Right atrium auricular region (tissue), 2 donors: ENCODE measurements at places on chromosomes 5 and 9. TPM values are rescaled to one million over a fixed set of nuclear protein-coding genes. Genes with fewer than 3 reads are reported as not detected.

The CD72 gene
- total RNA-seq: 0.79 TPM

DNA sequence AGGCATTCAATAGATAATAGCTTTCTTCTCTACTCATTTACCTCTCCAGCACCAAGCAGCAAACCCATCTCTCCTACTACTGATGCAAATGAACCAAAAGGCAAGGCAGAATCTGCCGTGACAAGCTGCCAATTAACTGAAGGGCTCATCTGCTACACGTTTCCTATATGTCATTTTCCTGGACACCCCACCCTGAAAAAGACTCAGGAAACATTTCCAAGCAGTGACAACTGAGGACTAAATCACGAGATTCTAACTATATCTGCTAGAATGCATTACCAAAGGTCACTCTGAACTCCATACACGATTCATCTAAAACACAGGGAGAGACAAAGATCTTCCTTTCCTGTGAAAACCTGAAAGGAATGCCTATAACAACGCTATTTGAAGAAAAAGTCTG, 12.9 kb downstream of the PLPP1 start:
- no peaks in the 10 kb centered on the region for H3K36me3 ChIP-seq
- H3K27ac ChIP-seq: peak overlapping the region; percentile 5
- peaks cover 52% of the 10 kb centered on the region for H3K4me1 ChIP-seq
- H3K27me3 ChIP-seq: no peaks in the 10 kb centered on the region

The NCS1 gene
- 4.5 TPM for total RNA-seq

The HTR4 gene
- total RNA-seq: 4.3 TPM

DNA sequence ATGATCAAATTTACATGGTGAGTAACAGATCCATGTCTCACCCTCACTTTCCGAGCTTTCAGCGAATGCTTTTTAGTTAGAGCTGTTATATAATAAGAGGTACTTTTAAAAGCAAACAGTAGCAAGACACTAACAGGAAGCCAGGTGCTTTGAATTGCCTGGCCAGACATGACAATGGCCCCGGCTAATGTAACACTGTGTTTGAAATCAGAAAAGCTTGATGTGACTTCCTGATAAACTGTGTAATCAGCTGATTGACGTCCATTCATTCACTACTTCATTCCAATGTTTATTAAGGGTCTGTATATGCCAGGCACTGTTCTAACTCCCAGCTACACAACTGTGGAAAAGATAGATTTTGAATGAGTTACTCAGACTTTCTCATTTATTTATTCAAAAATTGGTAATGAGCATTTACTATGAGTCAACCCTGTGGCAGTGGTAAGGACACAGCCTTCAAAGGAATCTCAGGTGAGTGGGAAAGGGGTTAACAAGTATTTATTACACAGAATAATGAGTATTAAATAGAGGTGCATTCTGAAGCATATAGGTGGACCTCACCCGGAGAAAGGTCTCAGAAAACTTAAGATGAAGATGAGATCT, 26.6 kb downstream of the DPYSL3 start:
- peaks cover 50% of the 10 kb centered on the region for H3K4me1 ChIP-seq
- H3K27ac ChIP-seq: peak overlapping the region; percentile 86
- H3K27me3 ChIP-seq: no peaks in the 10 kb centered on the region
- DNase-seq: no peak
- no peak overlapping the region for H3K4me3 ChIP-seq

- DNase-seq: peak; percentile 58
- peak overlapping the region; percentile 91 for H3K27ac ChIP-seq
- H3K36me3 ChIP-seq: no peaks in the 10 kb centered on the region
- H3K27me3 ChIP-seq: no peaks in the 10 kb centered on the region
- no peak overlapping the region for H3K4me3 ChIP-seq
- peaks cover 73% of the 10 kb centered on the region for H3K4me1 ChIP-seq
Measured at GRCh38 chr9:129318121-129319075, 140.3 kb upstream of the IER5L start.

The C1QTNF2 gene
- total RNA-seq: 2.2 TPM

- H3K4me1 ChIP-seq: no peaks in the 10 kb centered on the region
- no peak for DNase-seq
- H3K27me3 ChIP-seq: no peaks in the 10 kb centered on the region
- H3K27ac ChIP-seq: no peak overlapping the region
- no peaks in the 10 kb centered on the region for H3K36me3 ChIP-seq
Measured at GRCh38 chr5:5154733-5155132, 14.6 kb downstream of the ADAMTS16 start.

The FGF10 gene
- total RNA-seq: 0.19 TPM

GRCh38 chr9:21965401-21965951, 28.7 kb downstream of the CDKN2A start:
- DNase-seq: no peak
- H3K4me3 ChIP-seq: peak overlapping the region; percentile 33
- no peaks in the 10 kb centered on the region for H3K36me3 ChIP-seq
- H3K27me3 ChIP-seq: peaks cover 40% of the 10 kb centered on the region

DNA sequence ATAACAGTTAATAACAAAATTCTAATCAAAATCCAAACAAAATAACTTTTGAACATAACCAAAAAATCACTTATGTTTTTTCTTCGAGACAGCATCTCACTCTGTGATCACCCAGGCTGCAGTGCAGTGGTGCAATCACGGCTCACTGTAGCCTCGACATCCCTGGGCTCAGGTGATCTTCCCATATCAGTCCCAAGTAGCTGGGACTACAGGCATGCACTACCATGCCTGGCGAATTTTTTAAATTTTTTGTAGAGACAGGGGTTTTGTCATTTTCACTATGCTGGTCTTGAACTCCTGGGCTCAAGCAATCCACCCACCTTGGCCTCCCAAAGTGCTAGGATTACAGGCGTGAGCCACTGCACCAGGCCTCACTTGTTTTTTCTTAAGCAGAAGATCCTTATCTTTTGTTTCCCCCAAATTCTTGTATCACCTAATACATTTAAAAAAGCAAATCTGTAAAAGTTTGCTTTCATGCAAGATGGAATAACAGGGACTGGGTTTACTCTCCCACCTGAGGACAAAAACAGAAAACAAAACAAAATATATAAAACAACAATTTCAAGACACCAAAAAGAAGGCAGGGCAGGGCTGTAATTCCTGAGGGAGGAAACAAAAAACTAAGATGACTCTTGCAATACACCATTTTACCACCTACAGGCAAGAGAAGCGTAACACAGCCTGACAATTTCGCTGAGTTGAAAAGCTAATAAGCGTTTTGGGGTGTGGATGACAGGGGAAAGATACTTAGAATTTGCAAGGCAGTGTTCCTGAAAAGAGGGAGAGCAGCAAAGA, 71.4 kb downstream of the RAPGEF6 start:
- H3K36me3 ChIP-seq: no peaks in the 10 kb centered on the region
- no peak overlapping the region for H3K4me3 ChIP-seq
- DNase-seq: no peak

GRCh38 chr5:124235576-124235975, 510.9 kb downstream of the ZNF608 start:
- H3K36me3 ChIP-seq: no peaks in the 10 kb centered on the region
- no peak overlapping the region for H3K4me3 ChIP-seq
- no peak for DNase-seq
- H3K27ac ChIP-seq: no peak overlapping the region
- H3K27me3 ChIP-seq: no peaks in the 10 kb centered on the region

DNA sequence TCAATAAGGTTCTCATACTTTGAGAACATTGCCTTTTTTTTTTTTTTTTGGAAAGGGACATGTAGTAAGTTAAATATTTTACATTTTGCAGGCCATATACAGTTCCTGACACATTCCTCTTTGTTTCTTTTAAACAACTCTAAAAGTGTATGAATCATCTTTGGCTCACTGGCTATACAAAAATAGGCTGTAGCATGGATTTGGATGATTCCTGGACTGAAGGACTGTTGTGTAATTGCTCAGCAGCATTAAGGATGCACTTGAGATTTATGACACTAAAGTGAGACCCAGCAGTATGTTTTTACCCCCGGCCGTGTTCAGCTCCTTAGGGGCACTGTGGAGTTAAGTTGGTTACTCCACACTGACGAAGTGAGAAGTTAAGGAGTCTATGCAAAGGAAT, 41.3 kb downstream of the VPS13A start:
- no peaks in the 10 kb centered on the region for H3K27me3 ChIP-seq
- H3K36me3 ChIP-seq: peaks cover 17% of the 10 kb centered on the region
- no peaks in the 10 kb centered on the region for H3K4me1 ChIP-seq
- no peak overlapping the region for H3K4me3 ChIP-seq

The ZBTB5 gene
- 9.9 TPM for total RNA-seq

The GFM2 gene
- 36.4 TPM for total RNA-seq

The C5orf15 gene
- 59.8 TPM for total RNA-seq

The ANKRD31 gene
- 0.07 TPM for total RNA-seq

The NME5 gene
- total RNA-seq: 3.8 TPM

GRCh38 chr9:109945573-109945972, 165.6 kb downstream of the PALM2AKAP2 start:
- H3K36me3 ChIP-seq: peaks cover 7% of the 10 kb centered on the region
- no peaks in the 10 kb centered on the region for H3K4me1 ChIP-seq
- H3K27ac ChIP-seq: no peak overlapping the region
- no peaks in the 10 kb centered on the region for H3K27me3 ChIP-seq
- H3K4me3 ChIP-seq: no peak overlapping the region
- DNase-seq: no peak

The ENTR1 gene
- 10.3 TPM for total RNA-seq

GRCh38 chr5:3595006-3595961, at the start of gene IRX1:
Gene IRX1 (plus strand): TSS chr5:3595832. CDS start chr5:3596106, 274 bp downstream.
- peaks cover 36% of the 10 kb centered on the region for H3K27me3 ChIP-seq
- H3K27ac ChIP-seq: no peak within 1 kb of the TSS
- peaks cover 40% of the 10 kb centered on the region for H3K4me1 ChIP-seq
- H3K4me3 ChIP-seq: peak within 1 kb of the TSS; percentile 7
- no peak for DNase-seq

GRCh38 chr5:135821802-135822201, 12.7 kb upstream of the SLC25A48 start:
- H3K27me3 ChIP-seq: no peaks in the 10 kb centered on the region
- H3K36me3 ChIP-seq: no peaks in the 10 kb centered on the region
- H3K27ac ChIP-seq: no peak overlapping the region
- H3K4me3 ChIP-seq: no peak overlapping the region
